Daoy (cell line): ENCODE measurements at places on chromosomes 7 and 10.

DNA sequence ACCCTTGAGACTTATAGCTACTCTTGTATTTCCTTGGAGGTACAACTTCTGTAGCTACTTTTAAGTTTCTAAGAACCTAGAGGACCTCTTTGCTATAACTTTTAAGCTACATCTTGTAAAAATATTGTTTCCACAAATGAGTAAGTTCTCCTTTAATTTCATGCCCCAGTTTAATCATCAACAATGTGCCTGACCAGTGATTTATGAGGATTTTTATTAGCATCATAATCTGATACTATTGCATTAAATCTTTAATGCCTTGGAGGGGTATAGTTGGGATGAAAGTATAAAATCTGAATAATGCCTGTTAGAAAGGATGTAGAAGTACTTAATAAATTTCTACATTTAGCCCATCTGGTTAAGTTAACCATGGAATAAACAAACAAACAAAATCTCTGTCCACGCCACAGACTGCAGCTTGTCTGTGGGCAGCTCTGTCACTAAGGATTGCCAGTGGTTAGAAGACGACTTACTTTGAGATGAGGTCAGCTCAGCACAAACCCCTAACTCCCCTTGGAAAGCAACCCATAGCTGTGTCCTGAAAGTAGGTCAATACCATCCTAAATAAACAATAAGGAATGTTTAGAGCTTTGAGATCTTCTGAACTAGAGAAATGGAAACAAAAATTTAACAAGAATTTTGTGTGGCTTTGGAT, 18.3 kb downstream of the UBE2D1 start:
- DNase-seq = no peak

GRCh38 chr10:75294866-75295701, 59.3 kb upstream of the COMTD1 start:
- peak; percentile 87 for DNase-seq

DNA sequence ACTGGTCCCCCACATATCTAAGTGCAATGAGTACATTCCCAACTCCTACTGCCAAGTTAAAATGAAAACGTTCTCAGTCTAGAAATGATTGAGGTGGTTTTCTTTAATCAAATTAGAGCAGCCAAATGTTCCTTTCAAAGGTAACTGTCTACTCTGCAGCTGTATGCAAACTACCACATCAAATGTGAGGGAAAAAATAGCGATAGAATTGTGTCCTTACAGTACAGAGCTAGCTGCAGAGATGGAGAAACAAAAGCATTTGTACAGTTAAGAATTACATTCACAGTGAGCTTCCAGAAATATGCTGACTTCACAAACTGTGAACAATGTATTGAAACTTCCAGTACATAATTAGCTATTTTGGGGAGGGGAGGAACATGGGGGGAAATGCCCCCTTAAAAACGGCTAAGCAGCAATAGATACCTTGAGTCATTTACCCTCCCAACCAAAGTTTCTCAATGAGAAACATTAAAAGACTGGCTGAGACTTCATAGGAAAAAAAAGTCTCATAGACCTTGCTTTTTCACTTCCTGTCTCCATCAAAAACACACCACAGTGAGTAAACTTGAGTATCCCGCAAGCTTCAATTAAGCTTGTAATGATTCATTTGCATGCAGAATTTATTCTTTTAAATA, 22.9 kb downstream of the CDK6 start:
- DNase-seq = no peak

GRCh38 chr10:43923328-43923727, 274.6 kb upstream of the ZNF32 start:
- no peak for DNase-seq

DNA sequence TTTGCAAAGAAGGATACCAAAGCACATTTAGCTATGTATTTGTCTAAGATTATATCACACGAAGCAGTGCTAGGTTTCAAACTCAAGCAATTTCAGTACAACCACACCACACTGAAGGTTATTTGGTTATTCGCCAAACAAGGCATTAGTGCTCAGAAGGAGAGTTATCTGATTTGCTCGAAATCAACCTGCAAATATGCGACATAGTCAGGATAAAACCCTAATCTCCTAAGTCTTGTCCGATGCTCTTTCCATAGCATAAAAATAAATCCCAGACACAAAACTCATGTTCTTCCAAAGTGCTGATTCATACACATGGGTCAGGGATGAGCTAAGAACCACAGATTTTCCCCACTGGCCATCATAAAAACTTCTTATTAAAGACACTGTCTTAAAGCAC, 1288.0 kb upstream of the SORCS1 start:
- no peak for DNase-seq

DNA sequence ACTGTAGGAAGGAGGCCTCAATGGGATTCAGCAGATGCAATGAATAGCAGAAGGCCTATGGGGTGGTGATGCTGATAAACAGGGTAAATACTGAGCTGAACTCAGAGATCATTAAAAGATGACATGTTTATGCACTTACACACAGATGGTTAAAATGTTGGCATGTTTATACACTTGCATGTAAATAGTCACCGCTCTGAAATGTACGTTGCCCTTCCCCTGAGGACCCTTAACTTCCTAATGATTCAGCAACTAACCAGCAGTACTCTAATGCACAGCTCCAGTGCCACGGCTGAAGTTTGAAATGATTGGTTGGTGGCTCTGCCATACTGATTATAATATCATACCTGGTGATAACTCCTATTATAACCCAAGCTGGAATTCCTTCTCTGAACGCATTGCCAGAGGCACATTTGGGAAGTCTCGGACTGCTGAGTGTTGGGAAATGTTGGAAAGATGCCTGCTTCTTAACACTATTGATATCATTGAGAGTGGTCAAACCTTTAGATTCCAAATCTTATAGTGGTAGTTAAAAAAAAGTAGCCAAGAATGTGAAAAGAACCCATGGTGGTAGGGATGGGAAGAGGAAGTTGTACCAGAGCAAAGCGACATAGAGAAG, 3.7 kb upstream of the CAV1 start:
- DNase-seq = peak; percentile 37
